ENCODE measurements at places on chromosomes 11 and 22.

DNA sequence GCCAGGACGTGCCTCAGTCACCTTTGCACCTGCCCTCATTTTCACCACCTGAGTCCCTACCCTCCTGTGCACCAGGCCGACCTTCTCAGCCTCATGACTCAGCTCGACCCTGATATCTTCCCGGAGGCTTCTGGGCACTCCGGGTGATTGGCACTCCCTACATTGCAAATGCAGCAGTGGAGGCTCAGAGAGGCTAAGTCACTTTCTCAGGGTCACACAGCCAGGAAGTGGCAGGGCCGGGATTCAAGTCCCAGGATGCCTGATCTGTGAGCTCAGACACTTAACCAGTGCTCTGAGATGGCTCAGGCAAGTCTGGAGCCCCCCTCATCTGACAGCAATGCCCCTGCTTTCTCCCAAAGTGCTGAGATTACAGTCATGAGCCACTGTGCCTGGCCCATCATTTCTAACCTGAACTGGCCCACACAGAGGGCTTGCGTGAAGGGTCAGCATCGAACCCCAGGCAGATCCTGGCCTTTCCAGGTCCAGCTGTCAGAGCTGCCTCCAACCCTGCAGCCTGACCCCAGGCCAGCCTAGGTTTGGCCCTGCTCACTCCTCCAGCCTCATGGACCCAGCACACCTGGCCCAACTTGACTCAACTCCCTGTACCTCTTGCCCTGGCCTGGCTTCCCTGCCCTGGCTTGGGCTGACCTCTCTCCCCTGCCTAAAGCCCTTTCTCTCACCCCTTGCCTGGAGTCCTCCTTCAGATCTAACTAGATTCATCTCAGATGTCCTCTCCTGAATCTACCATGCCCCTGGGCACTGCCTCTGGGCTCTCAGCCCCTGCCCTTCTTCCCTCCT, 40.7 kb upstream of the RTL6 start:
- no peak for DNase-seq

GRCh38 chr11:12066056-12066798, 44.2 kb upstream of the MICAL2 start:
- DNase-seq: no peak

DNA sequence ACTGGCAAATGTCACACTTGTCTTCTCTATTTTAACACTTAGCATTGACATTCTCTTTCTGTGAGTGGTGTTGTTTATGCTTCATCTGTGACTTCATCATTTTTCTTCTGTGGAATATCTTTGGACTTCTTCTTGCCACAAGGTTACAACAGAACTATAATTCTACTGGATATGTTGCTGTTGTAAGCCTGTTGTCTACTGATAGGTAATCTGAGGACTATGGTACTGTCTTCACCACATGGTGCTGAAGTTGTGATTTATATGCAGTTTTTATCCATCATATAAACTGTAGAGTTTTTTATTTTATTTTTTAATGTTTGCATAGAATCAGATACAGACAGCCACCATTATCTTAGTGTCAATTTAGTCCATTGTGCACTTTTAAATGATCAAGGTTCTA, 622.2 kb upstream of the CNTN5 start:
- no peak for DNase-seq

GRCh38 chr11:1157645-1158591, at the start of gene MUC5AC:
TSS of gene MUC5AC (plus strand) at chr11:1157953. CDS start at chr11:1158000, 47 bp downstream.
- DNase-seq: no peak

DNA sequence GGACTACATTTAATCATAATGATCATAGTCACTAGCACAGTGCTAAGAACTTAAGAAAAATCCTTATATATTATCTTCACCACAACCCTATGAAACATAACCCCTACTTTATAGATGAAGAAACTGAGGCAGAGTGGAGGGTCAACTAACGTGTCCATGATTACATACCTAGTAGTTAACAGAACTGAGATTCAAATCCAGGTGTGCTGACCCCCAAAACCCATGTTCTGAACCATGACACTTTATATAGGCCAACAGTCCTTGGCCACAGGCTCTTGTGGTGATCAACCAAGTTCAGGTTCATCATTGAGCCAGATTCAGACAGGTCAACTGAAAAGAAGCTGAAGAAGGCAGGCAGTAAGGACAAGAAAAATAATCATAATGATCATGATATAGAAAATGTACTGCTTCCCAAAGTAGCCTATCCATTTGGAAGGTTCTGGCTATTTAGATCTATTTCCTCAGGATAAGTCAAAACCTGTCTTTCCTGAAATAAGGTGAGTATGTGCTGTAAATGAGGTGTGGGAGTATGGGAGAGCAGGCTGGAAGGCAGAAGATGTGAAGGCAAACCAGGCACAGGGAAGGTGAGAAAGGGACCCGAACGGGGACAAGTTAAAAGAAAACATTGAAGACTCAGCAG, 39.7 kb downstream of the MAPK1 start:
- no peak for DNase-seq

- DNase-seq: no peak
Observed at GRCh38 chr11:125371431-125371935, 124.6 kb downstream of the FEZ1 start.

GRCh38 chr11:93330446-93330984, at the start of gene DEUP1:
TSS of gene DEUP1 (plus strand) at chr11:93330742. CDS start at chr11:93332260, 1,518 bp downstream.
- no peak for DNase-seq

- DNase-seq: no peak
Observed at GRCh38 chr22:46044621-46045458, 67.9 kb upstream of the WNT7B start.

DNA sequence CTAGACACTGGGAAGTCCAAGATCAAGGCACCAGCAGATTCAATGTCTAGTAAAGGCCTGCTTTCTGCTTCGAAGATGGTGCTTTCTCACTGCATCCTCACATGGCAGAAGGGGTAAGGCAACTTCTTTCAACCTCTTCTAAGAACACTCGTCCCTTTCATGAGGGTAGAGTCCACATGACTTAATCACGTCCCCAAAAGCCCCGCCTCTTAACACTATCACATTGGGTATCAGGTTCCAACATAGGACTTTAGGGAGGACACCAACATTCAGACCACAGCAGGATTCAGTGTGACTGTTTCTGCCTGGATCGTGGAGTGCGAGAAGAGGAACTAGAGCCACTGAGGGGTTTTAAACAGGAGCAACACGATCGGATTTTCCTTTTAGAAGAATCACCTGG, 3.7 kb upstream of the TIRAP start:
- DNase-seq: no peak

GRCh38 chr22:29539105-29539504, 14.5 kb downstream of the THOC5 start:
- no peak for DNase-seq

- DNase-seq: no peak
Observed at GRCh38 chr22:39101226-39101625, 4.2 kb downstream of the APOBEC3H start.

DNA sequence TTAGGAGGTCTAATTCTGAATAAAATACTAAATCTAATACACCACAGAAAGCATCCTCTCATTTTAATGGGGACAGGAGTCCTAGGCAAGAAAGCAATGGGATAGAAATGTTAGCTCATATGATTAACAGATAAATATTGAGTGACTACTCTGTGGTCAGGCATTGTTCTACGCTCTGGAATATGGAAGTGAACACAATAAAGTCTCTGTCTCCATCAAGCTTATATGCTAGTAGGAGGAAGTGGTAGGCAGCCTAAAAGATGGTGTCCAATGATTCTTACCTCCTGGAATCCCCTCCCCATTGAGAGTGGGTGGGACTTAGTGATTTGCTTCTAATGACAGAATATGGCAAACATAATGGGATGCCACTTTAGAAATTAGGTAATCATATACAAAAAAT, 160.3 kb upstream of the PDGFD start:
- no peak for DNase-seq

- no peak for DNase-seq
Observed at GRCh38 chr11:91796999-91797398, 427.6 kb upstream of the FAT3 start.

DNA sequence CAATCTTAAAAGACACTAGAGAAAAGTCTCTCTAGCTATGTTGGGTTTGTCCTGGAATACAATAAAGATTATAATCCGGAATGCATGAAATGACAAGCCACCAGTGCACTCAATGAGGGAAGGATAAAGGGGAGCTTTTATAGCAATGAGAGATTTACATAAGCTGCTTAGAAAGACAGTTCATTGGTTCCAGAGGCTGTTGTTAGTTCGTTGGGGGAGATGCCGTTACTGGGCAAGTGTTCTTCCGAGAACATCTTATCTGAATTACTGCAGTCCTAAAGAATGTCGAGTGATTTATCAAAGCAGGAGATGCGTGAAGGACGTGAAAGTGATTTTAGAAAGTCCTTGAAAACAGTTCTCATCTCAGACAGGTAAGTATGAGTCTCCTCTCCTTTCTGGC, 33.6 kb downstream of the SYN3 start:
- DNase-seq: no peak

GRCh38 chr11:2187280-2187707, 15.7 kb upstream of the TH start:
- no peak for DNase-seq

Data from activated naive CD8-positive, alpha-beta T cell treated with anti-CD3 and anti-CD28 coated beads, Interleukin-2, amount 50 U/mL, for 16 hours (primary cell).